NCI-H526 treated with DMSO at 0.1 percent for 48 hours (cell line): ENCODE measurements at places on chromosomes 2 and 18.

DNA sequence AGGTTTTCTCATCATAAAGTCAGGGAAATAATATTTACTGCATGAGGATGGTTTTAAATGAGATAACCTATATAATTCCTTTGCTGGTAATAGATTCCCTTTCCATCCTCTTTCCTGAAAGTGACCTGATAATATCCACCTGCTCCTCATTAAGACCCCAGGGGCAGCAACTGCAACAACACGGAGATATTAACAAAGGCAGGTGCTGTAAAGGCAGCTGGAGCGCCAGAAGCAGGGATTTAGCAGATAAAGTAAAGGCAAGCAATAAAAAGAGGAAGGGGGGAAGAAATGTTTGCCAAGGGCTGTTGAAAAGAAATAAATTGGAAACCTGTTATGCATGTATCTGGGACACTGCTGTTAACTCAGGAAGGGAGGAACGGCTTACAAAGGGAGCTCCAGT lies 472.6 kb upstream of the KLHL29 start:
- DNase-seq = no peak

DNA sequence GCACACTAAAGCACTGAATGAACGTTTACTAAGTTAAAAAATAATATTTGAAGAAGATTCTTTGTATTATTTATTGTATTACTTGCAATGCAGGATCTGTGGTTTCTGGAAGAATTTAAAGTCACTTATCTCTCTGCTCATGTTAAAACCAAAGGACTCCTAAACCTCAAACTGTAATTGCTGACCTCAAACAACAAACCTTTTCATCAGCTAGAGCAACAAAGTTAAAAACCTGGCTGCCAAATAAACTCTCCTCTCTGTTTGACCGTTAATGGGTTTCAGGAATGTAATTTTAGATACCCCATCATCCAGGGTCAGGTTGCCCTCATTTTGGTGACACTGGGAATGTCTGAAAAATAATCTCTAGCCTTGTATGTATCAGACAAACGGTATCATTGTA lies 239.1 kb downstream of the TGIF1 start:
- no peak for DNase-seq

GRCh38 chr2:27561060-27561459 lies 21.8 kb upstream of the ZNF512 start:
- DNase-seq = no peak

- no peak for DNase-seq
These were observed 189.7 kb downstream of the SP3 start for GRCh38 chr2:173775440-173775839.

DNA sequence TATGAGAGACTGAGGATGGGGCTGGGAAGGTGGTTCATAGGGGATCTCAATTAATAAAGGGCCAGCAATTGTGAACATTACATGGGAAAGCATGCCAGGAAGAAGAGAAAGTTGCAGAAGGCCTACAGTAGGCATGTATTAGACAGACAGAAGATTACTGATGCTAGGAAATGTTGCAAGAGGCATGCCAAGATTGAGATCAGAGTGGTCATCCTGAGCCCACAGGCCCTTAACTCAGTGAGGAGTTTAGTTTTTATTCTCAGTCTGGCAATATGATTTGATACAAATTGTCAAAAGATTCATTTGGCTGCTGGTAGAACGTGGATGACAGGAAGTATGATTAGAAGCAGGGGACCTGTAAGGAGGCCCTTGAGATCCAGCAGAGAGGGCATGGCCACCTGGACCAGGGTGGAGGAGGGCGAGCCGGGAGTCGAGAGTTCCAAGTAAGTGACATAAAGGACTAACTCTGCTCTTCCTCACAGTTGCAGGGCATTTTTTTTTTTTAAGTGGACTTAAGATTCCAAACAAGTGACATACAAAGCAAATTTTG lies 54.9 kb downstream of the EPHA4 start:
- no peak for DNase-seq

- DNase-seq = no peak
These were observed 245.4 kb upstream of the MEIS1 start for GRCh38 chr2:66189553-66189952.
